ENCODE measurements at places on chromosomes 2 and 18.

DNA sequence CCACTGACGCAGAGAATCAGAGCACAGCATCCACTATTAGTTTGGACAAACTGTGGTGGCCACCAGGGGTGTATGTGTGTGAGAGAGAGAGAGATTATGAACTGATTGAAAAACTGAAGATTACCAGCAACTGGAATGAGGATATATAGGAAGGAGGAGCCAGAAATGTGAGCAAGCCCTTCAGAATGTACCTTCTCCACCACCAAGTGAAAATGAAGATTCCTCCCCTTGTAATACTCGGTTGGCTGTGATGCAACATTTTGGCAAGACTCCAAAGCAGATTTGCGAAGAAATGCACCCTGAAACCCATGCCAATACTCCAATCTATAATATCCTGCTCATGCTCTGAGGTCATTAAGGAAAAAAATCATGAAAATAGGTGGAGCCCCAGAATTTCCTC lies 121.2 kb upstream of the SLC35G4 start:
- DNase-seq: no peak

GRCh38 chr18:29250259-29250658 lies 1073.3 kb upstream of the CDH2 start:
- DNase-seq: no peak

DNA sequence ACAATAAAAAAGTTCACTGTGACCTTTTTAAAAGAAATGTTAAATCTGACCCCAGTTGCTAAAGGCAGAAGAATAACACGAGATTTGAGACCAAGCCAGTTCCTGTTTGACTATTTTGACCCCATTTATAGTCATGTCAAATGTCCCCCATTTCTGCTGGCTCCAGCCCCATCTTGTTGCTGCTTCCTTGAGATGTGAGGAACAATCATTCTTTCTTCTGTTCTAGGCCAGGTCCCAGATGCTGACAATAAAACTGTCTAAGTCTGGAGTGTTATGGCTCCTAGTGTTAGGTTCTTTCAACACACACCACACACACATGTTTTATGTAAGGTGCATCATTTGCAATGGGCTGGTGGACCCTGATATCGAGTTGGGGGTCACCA lies 92.0 kb upstream of the CYP1B1 start:
- no peak for DNase-seq

DNA sequence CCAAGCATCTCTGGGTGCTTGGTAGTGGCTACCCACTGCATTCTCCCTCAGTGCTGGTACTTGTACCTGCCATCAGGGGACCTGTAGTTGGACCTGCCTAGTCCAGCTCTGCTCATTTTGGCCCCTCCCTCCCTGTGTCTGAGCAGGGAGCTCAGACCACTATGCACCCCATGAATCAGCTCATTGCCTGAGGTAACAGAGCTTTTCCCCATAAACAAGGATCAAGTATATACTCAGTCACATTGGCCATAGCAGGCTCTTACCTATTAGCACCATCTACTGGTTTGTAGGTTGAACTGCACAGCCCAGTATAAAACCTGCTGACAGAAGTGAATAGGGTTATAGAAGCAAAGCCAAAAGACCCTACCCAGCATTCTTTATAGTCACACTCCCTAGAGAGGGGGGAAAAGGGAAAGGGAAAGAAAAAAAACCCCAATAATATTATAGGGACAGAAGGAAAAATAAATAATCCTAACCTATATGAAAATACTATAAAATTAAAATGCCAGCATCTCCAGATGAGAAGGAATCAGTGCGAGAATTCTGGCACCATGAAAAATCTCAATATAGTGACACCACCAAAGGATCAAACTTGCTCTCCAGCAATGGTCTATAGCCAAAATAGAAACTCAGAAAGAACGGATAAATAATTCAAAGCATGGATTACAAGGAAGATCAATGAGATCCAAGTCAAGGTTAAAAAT lies 6.9 kb upstream of the FLACC1 start:
- no peak for DNase-seq

DNA sequence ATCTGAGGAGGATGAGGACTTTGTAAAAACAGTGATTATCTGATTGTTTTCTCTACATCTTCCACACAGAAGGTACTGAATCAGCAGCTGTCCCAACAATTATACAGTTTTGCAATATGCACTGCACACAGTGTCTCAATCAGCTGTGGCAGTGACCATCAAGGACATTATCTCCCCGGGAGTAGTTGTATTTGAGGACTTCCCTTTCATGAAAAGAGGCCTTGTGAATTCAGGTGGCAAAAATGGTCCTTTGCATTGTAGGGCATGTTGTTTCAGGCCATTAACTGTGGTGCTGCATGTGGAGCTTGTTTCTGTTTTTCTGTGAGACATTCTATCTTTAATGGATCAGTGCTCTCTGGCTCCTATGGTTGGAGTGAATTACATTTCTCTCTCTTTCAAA lies 779.4 kb upstream of the FSHR start:
- no peak for DNase-seq

DNA sequence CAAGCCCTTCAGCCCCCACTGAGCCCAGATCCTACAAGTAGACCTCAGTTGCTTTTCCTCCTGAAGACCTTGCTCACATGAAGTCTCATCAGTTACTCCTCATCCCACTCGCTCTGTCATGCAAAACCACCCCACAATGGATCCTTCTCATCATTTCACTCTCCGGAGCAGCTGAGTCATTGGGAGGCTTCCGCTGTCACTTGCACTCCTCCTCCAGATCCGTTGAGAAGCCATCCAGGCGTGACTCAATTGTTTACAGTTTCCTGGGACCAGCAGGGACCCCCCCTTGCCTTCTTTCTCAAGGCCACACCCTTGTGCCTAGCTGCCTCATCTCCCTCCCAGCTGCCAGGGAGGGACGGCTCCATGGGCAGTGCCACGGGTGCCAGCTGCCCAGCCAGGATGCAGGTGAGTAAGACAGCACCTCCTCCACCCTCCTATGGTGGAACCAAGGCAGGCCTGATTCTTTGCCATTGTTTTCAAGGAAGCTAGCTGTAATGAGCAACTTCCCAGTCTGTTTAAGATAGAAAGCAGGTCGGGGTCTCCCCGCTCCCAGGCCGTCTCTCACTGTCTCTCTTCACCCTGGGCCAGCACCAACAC lies 16.3 kb downstream of the GPR55 start:
- DNase-seq: peak; percentile 72

- DNase-seq: no peak
Measured at GRCh38 chr18:37667836-37668235, 102.2 kb upstream of the CELF4 start.

GRCh38 chr2:147450661-147451510 lies 393.9 kb upstream of the ACVR2A start:
- no peak for DNase-seq

GRCh38 chr2:72952961-72953360 lies 35.6 kb downstream of the EMX1 start:
- no peak for DNase-seq

- DNase-seq: no peak
Measured at GRCh38 chr2:174066871-174067270, 101.7 kb upstream of the SP3 start.

- no peak for DNase-seq
Measured at GRCh38 chr2:46717344-46718121, 198.1 kb downstream of the MCFD2 start.

GRCh38 chr18:70507970-70508369 lies 219.1 kb downstream of the SOCS6 start:
- no peak for DNase-seq

- DNase-seq: no peak
Measured at GRCh38 chr18:41069167-41069566, 885.9 kb upstream of the PIK3C3 start.

GRCh38 chr2:227908266-227909054 lies 37.0 kb downstream of the DAW1 start:
- DNase-seq: no peak

Data from NT2/D1 (cell line).